Stomach (tissue), 19 donors: ENCODE measurements at places on chromosomes 1 and 21. TPM values are rescaled to one million over a fixed set of nuclear protein-coding genes. Genes with fewer than 3 reads are reported as not detected.
A peak's percentile ranks its signal among the peaks of the same experiment; 100 is the strongest.

DNA sequence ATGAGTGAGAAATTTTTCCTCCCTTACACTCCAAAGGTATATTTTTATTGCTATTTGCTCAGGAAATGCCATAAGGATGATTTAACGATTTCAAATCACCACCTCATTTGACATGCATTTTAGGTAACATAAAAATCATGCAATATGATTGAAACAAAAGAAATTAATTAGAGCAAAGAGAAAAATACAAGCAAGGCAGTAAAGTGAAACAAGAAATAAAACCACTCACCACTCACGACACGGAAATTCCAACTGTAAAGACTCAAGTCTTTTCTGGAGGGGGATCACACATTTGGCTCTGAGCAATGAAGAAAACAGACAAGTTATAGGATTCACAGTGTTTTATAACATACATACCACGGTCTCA, 86.8 kb upstream of the ARHGAP29 start:
- DNase-seq: no peak

CA14 gene
- total RNA-seq: not detected

DNA sequence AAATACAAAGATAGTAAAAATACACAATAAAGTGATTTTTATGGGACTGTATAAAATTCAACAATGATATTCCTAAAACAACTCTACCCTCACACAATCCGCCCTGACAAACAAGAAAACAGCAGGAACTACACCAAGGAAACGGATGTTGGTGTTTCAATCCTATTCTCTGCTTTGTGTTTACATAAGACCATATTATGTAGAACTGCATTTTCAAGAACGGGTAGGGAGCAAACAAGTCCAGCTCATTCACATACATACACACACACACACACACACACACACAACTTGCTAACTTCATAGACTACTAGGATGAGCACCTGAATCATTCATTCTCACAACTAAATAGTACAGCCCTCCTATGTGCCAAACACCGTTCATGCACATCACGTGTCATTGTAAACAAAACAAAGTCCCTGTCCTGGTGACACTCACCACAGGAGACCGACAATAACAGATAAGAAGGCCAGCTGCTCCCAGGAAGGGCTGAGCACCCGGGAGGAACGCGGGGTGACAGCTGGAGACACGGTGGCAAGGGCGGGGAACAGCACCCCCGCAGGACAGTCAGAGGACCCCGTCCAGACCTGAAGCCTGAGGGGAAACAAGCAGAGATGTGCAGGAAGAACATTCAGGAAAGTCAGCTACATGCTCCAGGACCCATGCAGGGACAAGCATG, 43.0 kb downstream of the NPHP4 start:
- DNase-seq: no peak

GRCh38 chr1:27021354-27022031, 8.8 kb upstream of the TENT5B start:
- no peak for DNase-seq

DNA sequence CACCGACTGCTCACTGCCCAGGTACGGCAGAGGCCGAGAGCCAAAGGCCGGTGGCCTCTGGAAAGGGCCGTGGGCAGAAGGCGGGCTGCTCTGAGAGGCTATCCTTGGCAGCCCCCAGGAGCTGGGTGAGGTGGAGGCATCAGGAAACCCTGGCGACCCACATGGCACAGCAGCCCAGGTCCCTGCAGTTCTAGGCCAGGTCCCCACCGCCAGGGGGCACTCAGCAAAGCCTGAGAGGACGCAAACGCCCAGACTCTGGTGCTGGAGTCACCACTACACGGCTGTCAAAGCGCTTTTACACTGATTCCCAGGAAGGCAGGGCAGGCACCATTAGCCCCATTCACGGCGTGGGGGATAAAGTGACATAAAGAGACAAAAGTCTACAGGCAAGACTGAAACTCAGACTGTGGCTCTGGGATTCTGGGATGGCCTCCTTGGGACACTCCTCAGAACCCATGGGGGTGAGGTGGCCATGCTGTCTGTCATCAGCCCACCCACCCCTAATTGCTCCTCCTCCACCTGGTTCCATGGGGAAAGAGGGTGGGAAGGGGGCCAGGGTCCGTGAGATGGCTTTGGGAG, 4.9 kb downstream of the PLEKHG5 start:
- DNase-seq: peak; percentile 90

DNA sequence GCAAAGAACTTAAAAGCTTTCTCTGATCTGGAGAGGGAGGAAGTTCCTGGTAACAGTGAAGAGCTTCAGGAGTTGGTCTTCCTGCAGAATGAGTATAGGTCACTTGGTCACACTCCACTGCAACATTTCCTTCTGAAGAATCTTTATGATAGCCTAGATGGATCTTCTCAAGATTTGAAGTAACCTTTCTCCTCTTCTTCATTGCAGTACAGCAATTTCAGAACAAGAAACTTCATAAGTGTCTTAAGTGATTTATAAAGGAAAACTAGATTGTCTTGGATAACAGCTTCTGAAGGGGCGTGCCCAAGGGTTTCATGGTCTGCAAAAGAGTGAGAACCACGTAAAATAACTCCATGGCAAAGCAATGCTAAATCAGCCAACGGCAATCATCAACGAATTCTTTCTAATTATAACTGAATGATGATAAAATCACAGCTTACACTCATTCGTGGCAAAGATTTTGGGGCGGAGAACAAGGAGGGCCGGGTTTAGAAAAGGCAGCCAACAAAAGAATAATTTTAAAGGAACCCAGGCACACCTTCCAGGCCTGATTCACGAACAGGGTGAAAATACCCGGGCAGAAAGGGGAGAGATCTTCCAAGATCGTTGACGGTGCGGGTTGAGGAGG, 53.9 kb upstream of the ASPM start:
- no peak for DNase-seq

GRCh38 chr1:150564051-150564991, 15.1 kb downstream of the MCL1 start:
- DNase-seq: no peak

DNA sequence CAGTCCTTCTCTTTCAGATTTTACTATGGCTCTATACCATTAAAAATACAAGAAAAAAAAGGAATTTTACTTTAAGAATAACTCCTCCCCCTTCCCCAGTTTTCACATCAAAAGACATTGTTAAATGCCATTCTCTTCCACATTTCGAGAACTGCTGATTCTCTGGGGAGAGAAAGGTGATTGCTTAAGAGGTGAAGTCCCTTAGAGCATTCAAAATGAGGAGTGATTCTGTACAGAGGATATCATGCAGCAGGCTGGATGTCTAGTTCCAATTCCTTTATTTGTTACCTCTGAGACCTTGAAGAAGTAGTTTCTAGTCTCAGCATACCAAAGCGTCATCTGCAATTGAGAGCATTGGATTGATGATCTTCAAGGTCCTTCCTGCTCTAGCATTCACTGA, 46.9 kb downstream of the FMO3 start:
- DNase-seq: no peak

AKNAD1 gene
- total RNA-seq: not detected

TTC34 gene
- not detected for total RNA-seq

DNA sequence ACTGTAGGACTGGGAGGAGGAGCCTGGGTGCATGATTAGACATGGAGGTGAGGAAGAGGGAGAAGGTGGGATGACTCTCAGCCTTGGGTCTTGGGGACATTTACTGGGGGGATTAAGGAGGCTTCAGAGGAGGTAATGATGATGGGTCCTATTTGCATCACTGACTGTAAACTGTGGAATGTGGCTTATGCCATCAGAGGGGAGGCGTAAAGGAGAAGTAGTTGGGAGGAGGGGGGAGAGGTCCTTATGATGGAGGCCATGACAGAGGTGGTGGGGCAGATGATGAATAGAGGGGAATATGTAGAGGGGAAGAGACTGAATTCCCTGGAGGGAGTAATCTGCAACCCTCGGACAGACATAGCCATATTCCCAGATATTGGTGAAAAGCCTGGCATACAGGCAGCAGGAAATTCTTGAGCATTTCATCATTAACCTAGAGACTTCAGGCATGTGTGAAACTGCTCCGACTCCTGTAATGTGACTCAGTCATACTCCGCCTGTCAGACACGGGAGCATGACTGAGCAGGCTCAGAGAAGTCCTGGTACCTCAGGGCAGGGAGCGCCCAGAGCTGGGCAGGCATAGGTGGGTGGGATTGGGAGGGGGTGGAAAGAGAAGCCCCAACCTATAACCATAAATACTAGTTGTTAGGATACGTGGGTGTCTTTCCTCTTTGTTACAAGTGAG, 8.0 kb upstream of the LCE5A start:
- DNase-seq: no peak

- no peak for DNase-seq
These were observed 38.9 kb upstream of the HSD3B1 start for GRCh38 chr1:119467857-119468668.

DNA sequence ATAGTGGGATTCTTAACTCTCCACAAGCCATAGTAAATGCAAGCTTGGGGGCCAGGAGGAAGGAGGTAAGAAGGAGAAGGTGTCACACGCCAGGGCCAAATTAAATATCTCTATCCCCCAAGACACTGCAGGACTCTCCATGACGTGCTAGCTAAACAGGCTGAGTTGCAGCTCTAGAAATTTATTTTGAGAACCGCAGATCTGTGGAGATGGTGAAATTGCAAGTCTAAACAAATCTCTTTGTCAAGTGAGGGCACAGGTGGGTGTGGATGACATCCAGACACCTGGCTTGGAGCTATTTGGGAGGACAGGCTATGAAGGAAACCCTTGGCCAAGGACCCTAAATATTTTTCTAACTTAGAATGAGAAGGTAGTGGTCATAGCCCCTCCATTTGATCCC, 39.5 kb upstream of the USP1 start:
- DNase-seq: no peak

DNA sequence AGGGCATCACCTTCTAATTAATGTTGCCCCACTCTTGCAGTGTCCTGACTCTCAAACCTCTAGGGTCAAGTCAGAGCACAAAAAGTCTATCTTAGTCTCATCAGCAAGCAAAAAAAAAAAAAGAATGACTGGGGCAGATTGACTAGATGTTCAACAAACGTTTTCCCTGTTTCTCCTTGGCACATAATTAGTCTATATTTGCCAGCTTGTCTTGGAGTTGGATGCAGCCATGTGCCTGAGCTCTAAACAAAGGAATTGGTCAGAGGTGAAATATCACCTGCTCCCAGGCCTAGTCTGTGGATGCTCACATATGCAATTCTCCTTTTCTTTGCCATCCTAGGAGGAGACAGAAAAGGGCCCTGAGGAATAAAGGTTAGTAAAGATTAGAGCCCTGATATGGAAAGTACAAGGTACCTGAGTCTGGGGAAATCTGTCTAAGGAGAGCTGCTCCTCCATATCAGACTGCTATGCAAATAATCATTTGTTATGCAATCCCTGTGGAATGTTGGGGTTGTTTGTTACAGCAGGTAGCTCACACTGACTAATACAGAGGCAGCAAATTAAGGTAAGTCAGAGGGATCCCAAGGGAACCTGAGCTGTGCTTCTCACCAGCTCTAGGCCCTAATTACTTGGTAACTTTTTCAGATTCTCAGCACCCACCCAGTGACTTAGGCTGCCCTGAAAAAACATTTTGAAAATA, 130.8 kb downstream of the BRINP2 start:
- DNase-seq: no peak

LCE1C gene
- total RNA-seq: not detected

OR2L2 gene
- total RNA-seq: not detected

- DNase-seq: no peak
These were observed 665 bp downstream of the EFHD2 start for GRCh38 chr1:15410223-15410883.

GRCh38 chr1:179706339-179706941, 36.7 kb upstream of the FAM163A start:
- peak; percentile 53 for DNase-seq
